Activated CD8-positive, alpha-beta memory T cell treated with anti-CD3 and anti-CD28 coated beads, Interleukin-2, amount 50 U/mL, for 4 hours (primary cell): ENCODE measurements at places on chromosomes 6 and 20.

DNA sequence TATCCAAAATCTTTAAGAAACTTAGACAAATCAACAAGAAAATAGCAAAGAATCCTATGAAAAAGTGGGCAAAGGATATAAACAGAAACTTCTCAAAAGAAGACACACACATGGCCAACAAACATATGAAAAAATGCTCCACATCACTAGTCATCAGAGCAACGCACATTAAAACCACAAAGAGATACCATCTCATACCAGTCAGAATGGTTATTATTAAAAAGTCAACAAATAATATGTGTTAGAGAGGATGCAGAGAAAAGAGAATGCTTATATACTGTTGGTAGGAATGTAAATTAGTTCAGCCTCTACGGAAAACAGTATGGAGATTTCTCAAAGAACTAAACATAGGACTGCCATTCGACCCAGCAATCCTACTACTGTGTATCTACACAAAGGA is 212.0 kb upstream of the DTNBP1 start:
- no peak for DNase-seq

GRCh38 chr20:1657556-1658334 is at the start of gene SIRPG:
Gene SIRPG (minus strand): TSS chr20:1657779. CDS start chr20:1657714, 65 bp downstream.
- DNase-seq = no peak

GRCh38 chr6:168403370-168404005 is 37.5 kb upstream of the SMOC2 start:
- DNase-seq = no peak

GRCh38 chr20:49594931-49595315 is 27.0 kb upstream of the PTGIS start:
- DNase-seq = no peak

DNA sequence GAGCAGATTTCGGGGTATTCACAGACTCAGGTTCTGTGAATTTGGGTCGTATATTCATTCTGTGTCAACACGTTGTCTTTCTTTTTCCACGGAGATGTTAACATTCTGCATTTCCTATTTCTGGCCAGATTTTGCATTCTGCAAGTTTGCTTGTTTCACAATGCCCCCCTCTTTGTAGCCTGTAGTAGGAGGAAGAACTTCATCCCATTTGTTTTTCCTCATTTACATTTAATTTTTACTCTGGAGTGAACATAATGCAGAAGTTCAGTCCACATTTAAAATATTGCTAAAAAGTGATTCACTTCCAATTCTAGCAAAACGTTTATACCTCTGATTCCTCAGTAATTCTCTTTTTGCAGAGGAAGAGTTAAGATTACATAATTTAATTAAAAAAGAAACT is 12.9 kb downstream of the TAGAP start:
- DNase-seq = no peak

GRCh38 chr6:21459641-21460040 is 133.9 kb upstream of the SOX4 start:
- no peak for DNase-seq

GRCh38 chr6:47630587-47630986 is 67.8 kb upstream of the ADGRF4 start:
- no peak for DNase-seq

DNA sequence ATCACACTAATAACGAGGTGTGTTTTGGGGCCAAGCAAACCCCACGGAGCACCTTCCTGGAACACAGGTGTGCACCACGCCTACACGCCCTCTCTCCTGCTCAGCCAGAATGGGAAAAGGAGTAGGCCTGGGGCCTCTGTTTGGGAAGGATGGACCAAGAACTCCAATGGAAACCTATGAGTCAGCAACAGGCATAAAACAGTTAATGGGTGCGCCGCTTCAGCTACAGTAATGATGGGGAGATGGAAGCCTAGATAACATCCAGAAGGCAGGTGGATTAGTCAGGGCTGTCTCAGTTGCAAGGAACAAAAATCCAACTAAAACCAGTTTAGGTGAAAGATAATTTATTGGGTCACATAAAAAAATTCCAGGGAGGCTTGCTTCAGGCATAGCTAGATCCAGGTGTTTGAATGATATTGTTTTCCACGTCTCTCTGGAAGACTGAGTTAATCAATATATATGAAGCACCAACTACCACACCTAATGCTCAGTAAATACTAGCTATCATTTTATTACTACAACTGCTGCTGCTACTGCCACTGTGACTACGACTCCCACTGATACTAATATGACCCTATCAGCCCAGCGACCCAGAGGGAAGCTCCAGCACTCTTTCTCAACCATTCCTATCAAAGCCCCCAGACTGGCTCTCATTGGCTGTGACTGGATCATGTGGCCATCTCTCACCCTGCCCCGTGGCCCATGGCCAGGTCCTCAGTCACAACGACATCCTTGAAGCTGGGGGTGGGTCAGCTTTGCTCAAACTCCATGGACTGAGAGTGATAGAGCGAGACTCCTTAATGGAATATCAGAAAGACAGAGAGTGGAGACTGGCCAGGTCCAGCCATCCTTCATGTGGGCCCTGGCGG is 155.2 kb upstream of the PTPN1 start:
- DNase-seq = no peak

DNA sequence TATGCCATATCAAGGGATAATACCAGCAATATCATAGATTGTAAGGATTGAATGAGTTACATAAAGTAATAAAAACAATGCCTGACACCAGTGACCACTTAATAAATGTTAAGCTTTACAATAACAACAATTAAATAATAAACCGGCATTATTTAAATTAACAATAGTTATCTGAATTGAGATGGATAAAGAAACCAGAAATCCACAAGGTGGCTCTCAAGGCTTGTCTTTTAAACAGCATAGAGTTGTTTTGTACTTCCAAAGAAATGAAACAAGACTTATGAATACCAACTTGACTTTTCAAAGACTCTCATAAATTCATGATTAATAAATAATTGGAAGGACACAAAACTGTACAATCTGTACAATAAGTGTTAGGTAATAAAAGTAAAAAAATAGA is 203.1 kb downstream of the ASCC3 start:
- DNase-seq = no peak

- DNase-seq = no peak
Observed at GRCh38 chr6:163146036-163146435, 268.5 kb upstream of the QKI start.

GRCh38 chr6:88749849-88750248 is 213.6 kb downstream of the RNGTT start:
- no peak for DNase-seq

GRCh38 chr20:20096421-20096820 is 44.1 kb downstream of the CFAP61 start:
- DNase-seq = no peak

DNA sequence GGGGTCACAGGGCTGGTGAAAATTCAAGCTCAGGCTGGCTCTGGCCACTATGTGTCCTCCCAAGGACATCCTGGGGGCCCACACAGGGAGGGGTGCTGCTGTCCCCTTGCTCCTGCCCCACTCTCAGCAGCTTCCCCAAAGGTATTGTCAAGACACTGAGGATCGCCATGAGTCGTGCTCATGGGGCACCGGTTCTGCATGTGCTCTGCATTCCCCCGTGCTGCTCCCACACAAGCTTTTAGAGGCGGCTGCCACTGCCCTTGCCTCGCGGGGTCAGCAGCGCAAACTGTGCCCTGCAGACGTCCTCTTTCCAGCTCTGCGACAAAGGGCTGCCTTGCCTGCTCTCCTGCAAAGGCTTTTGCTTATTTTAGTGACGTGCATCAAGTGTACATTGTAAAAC is 179.8 kb downstream of the ERMARD start:
- DNase-seq = no peak

GRCh38 chr6:147958683-147959082 is 384.0 kb upstream of the SASH1 start:
- DNase-seq = no peak

- no peak for DNase-seq
Observed at GRCh38 chr6:43803055-43803782, 33.2 kb downstream of the VEGFA start.

DNA sequence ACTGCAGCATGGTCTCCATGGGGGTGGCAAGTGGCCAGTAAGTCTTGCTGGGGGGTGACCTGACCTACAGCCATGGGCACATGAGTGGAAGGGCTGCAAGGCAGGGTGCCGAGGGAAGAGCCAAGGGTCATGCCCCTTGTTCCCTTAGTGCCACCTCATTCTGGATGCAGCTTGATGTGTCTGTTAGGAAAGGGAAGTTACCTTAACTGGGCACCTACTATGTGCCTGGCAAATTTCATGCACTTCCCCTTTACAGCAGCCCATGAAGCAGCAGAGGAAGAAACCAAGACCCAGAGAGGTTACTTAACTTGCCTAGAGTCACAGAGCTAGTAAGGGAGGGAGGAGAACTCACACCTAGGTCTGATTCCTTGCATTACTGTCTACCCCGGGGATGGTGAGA is 174.0 kb downstream of the MRPL14 start:
- DNase-seq = no peak

GRCh38 chr6:81722506-81723223 is 29.8 kb downstream of the TENT5A start:
- DNase-seq = no peak

GRCh38 chr6:88349511-88349910 is 183.4 kb upstream of the CNR1 start:
- no peak for DNase-seq

DNA sequence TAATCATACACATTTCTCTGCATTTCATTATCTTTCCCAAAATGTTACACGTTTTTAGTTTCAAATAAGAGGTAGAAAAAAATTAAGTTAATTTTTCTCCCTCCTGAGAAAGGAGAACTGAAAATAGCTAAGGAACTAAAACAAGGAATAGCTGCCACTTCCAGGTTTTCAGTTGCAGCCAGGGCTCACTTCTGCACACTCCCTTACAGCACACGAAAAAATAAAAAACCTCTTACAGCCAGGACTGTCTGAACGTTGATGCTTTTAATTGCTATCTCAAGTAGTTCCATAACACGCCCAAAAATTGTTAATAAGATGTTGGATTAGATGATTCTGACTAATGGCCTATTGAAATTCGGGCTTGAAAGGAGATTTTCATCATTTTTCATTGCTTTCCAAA is 153.7 kb upstream of the THBS2 start:
- no peak for DNase-seq

DNA sequence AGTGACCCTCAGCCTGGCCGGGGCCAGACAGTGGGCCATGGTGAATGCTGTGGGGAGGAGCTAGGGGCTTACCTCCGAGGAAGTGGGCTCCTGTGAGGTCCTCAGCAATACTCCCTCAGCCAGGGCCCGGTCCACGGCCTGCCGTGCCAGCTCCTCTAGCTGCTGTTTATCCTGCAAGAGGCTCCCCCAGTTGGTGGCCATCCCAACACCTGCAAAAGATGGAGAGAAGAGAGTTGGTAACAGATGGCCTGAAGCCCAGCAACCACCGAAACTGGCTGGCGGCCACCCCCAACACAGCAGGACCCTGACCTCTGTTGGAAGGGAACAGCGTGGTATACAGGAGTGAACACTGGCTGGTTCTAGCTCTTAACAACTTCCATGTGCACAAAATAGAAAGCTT is 4.0 kb downstream of the GSS start:
- no peak for DNase-seq

- no peak for DNase-seq
Observed at GRCh38 chr6:62904687-62905086, 306.6 kb upstream of the FKBP1C start.

DNA sequence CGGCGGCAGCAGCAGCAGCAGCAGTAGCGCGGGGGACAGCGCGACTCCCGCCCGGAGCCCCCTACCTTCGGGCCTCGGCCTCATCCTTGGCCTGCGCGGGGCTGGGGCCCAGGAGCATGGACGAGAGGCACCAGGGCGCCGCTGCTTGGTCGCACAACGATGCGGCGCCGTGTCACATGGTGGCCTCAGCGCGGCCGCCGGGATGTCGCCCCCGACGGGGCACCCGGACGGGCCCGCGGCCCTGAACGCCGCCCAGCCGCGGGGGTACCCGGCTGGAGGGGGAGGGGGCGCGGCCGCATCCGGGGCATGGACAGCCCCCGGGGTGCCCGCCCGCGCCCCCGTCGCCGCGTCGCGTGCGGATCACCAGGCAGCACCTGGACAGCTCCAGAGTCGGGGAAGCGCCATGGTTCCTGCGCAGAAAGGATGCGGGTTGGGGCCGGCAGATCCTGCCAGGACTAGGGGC is 57.1 kb downstream of the CDH22 start:
- DNase-seq = no peak

GRCh38 chr6:113006494-113006893 is 659.4 kb downstream of the RFPL4B start:
- DNase-seq = no peak

DNA sequence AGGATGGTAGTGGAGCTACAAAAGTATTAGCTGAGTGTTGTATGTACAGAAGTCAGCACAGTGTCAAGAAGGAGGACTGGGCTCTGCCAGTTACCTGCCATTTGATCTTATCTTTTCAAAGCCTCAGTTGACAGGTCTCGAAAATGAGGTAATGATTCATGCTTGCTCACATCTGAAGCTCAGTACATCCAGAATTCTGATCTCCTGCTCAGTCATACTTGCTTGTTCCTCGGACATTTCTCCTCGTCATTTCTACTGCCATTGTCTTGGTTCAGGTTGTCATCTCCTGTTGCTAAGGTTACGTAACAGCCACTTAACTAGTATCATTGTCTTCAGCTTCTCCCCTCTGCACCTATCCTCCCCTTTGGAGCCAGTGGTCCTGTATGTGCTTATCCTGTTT is 89.5 kb downstream of the SLX4IP start:
- no peak for DNase-seq

DNA sequence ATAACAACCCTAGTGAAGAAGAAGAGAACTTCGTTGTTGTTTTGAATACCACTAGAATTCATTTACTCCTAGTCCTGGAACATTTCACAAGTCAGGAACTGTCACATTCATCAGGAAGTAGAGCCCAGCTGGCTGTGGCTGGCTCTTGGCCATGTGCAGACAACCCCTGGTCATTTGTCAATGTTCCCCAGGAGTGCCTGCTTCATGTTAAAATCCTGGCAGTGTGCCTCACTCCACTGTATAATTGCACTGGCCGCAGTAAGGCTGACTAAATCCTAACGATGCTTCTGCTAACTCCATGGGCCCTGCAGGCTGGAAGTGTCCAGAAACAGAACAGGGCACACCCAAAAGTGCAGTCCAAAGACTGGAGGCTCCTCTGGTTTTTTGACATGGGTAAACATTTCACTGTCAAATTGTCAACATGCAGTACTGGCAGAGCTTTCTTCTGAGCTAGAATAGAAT is 41.5 kb upstream of the ADGRF1 start:
- no peak for DNase-seq

DNA sequence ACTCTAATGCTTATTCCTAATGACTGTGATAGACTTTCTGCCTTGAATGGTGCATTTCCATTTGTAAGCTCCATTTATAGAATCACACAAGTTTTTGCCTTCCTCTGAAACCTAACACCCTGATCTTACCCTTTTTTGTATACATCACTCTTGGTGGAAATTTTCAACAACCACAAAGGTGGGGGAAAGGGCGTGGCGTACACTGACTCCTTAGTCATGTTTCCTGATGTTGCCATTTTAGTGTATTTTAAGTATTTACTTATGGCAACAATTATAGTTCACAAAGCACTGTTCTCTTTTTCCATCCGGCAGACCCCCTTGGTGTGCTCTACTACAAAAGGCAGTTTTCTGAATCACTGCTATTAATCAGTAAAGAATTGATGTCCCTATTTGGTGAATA is 92.0 kb downstream of the ATXN1 start:
- peak; percentile 74 for DNase-seq
